Fibroblast of the conjunctiva (primary cell): ENCODE measurements at places on chromosomes 11 and 22.

DNA sequence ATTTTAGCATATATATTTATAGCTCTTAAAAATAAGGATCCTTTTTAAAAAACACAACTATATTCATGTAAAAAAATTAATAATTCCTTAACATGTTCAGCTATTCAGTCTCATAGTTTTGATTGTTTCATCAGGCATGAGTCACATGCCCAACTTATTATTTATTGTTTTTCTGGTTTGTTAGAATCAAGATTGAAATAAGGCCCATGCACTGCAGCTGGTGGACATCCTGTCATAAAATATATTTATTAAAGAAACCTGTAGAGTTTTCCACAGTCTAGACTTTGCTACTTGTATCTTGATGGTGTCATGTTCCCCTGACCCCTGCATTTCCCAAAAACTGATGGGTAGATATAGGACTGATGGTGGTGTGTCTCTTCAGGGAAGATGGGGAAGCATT is 77.4 kb downstream of the PARVA start:
- no peak for DNase-seq

DNA sequence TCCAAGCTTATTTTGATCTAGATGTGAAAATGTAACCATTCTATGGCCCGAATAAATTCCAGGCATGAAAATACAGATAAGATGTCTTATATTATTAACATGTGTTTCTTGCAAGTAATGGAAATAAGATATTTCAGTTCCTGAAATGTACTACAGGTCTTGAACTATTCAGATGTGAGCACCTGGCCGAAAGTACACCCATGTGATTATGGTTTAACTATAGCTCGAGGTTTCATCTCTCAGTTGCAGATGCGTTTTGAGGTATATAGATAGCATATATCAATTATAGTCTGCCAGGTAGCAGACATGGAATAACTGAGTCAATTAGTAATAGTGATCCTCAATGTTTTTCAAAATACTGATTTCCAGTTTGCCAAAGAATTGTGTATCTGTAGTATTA is 68.3 kb downstream of the DDIAS start:
- no peak for DNase-seq

- no peak for DNase-seq
These were observed 48.7 kb downstream of the C11orf58 start for GRCh38 chr11:16787035-16787742.

DNA sequence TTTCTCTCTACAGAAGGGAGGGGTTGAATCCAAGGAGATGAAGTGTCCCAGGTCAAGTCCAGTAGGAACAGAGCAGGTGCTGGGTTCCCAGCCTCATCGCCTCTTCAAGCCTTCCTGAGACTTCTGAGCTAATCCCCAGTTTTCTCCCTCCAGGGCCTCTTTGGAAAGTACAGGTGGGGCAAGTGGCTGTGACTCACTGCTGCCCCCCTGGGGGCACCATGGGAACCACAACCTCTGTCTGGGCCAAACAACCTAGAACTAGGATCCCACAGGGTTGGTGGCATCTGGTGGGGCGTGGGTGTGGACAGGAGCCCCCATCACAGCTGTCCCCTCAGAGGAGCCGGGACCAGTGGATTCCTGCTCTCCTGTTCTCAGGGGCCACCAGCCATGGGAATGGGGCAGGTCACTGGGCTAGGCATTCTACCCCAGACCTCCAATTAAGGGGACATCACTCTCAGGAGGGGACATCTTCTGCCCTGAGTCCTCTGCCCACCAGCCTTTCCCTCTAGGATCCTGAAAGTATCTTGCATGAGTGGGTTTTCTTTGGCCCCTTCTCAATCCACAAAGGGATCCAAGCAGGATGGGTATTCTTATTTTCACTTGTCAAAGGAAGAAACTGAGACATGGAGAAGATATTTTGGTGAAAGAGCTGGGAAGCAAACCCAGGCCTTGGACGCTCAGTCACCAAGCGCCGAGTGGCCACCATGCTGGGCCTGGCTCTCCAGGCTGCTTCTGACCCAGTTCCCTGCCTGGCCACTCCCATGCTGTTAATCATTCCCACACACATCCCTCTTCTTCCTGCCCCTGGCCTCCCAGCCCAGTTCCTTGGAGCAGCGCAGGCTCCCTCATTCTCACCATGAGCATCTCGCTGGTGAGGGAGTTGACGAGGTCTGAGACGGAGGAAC is 23.8 kb downstream of the LRRC10B start:
- no peak for DNase-seq

DNA sequence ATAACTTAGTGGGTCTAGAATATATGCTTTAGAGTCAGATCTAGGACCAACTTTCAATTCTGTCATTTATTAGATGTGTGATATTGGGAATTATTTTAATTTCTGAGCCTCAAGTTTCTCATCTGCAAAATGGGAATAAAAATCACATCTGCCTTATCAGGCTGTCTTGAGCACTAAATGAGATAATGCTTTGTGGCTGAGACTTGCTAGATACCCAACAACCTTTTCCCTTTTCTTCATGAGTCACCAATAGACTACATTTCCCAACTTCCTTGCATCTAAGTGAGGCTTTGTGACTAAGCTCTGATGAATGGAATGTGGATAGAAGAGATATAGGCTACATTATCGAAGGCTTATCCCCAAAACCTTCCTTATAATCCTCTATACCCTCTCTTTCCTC is 220.7 kb upstream of the SESN3 start:
- DNase-seq = peak; percentile 27

GRCh38 chr11:122434786-122435185 is 220.7 kb upstream of the UBASH3B start:
- no peak for DNase-seq

GRCh38 chr11:848380-848931 is 5.8 kb downstream of the TSPAN4 start:
- DNase-seq = no peak

GRCh38 chr11:70244698-70245097 is 25.8 kb upstream of the PPFIA1 start:
- peak; percentile 35 for DNase-seq

DNA sequence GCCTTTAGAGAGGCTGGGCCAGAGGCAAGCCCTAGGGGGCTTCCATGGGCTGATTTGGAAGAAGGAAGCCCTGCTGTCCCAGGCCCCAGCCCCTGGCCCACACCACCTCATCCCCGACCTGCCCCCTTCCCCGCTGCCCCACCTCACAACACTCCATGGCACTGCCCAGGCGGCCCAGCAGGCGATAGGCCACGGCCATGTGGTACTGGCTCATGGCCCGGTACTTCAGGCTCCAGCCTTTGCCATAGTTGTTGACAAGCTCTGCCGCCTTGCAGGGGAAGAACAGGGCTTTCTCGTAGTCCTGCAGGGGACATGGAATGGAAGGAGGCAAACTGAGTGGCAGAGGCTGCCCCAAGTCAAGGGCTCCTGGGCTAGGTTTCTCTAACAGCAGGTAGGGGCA is 6.4 kb downstream of the RAPSN start:
- no peak for DNase-seq

- no peak for DNase-seq
These were observed 31.4 kb upstream of the ANO5 start for GRCh38 chr11:22161489-22161888.

- no peak for DNase-seq
These were observed 48.8 kb downstream of the OSBP2 start for GRCh38 chr22:30743257-30744020.

- DNase-seq = no peak
These were observed 286.2 kb downstream of the C11orf87 start for GRCh38 chr11:109708184-109708583.

DNA sequence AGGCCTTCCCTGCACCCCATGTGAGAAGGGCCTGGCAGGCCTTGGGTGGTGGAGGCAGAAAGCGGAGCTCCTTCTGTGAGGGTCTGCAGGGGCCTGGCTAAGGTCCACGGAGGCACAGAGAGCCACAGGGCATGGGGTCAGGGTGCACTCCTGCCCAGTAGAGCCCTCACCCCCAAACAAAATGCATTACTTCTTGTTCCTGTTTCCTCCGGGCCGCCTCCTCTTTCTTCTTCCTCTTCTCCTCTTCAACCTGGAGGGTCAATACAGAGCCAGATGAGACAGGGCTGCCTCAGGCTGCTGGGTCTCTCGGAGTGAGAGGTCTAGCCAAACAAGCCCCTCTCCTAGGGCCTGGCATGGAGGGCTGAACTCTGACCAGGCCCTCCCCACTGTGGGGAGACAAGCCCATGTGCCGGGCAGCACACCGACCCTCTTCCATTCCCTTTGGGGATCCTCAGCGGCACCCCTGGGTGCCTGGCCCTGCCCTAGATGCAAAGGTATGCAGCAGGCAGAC is 10.3 kb upstream of the NAP1L4 start:
- DNase-seq = no peak

DNA sequence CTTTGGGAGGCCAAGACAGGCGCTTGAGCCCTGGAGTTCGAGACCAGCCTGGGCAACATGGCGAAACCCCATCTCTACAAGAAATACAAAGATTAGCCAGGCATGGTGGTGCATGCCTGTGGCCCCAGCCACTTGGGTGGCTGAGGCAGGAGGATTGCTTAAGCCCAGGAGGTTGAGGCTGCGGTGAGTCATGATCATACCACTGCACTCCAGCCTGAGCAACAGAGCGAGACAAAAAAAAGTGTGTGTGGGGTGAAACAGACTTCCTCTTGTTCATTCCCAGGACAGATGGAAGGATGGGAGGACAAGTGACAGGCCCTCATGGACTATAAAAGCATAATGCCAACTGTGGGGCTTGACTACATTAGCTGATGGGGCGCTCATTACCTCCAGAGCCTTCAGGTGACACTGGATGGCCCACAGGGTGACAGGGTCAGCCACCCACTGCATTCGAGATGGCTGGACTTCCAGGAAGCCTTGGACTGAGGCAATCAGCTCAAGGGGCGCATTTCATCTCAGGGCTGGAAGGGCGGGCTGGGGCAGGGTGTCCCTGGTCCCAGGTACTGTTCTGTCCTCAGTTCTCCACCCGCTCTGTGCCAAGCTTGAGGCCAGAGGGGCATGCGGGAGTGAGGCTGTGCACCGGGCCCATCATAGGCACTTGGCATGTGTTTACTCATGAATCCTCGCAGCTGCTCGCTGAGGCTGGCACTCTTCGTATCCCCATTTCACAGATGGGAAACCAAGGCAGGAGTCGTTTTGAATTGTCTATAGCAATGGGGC is 12.5 kb downstream of the NPTXR start:
- no peak for DNase-seq

GRCh38 chr22:26642465-26643417 is 14.6 kb upstream of the MIAT start:
- no peak for DNase-seq

- peak; percentile 92 for DNase-seq
These were observed 1.8 kb downstream of the SRSF8 start for GRCh38 chr11:95068549-95068948.

- no peak for DNase-seq
These were observed 24.2 kb downstream of the MED15 start for GRCh38 chr22:20531404-20532201.

DNA sequence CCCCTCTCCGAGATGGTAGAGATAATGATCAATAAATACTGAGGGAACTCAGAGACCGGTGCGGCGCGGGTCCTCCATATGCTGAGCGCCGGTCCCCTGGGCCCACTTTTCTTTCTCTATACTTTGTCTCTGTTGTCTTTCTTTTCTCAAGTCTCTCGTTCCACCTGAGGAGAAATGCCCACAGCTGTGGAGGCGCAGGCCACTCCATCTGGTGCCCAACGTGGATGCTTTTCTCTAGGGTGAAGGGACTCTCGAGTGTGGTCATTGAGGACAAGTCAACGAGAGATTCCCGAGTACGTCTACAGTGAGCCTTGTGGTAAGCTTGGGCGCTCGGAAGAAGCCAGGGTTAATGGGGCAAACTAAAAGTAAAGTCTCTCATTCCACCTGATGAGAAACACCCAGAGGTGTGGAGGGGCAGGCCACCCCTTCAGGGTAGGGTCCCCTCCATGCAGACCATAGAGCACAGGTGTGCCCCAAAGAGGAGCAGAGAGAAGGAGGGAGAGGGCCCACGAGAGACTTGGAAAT is 43.2 kb downstream of the IGLL1 start:
- no peak for DNase-seq
